ENCODE measurements at places on chromosomes 7 and 10. TPM values are rescaled to one million over a fixed set of nuclear protein-coding genes. Genes with fewer than 3 reads are reported as not detected.

The GRID1 gene
- polyA plus RNA-seq = 0.71 TPM

The UNCX gene
- polyA plus RNA-seq = not detected

The ELFN1 gene
- polyA plus RNA-seq = 0.67 TPM

The ANKRD30A gene
- not detected for polyA plus RNA-seq
